ENCODE measurements at places on chromosomes 5 and 9.

- DNase-seq, result no peak
These were observed 9.0 kb downstream of the C5orf63 start for GRCh38 chr5:127064253-127064840.

DNA sequence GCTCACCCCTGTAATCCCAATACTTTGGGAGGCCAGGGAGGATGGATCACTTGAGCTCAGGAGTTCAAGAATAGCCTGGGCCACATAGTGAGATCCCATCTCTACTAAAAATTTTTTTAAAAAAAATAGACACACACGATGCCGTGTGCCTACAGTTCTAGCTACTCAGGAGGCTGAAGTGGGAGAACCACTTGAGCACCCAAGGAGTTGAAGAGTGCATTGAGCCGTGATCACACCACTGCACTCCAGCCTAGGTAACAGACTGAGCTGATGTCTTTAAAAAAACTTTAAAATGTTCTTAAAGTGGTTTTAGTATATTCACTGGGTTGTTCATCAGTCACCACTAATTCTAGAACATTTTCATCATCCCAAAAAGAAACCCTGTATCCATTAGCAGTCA is 51.9 kb upstream of the RNF38 start:
- DNase-seq, result no peak

DNA sequence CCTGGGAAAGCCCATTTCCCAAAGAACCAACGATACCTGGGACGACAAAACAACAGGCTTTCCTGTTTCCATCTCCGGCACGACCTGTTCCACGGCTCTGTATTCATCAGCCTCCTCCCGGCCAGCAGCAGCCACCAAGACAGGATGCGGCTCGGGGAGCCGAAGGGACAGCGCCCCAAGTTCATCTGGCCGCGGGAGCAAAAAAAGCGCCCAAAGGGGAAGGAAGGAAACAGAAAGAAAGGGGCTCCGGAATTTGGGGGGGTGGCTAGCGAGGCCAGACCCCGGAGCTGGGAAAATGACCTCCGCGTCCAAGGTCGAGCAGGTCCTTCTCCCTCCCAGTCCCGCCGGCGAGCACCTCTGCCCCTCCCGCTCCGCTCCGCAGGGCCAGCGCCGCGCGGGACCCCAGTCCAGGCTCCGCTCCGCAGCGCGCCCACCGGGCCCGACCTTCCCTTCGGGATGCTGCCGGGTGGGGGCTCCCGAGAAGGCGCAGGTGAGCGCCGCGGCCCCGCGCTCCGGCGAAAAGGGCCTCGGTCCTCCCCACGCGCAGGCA is 608 bp downstream of the ELOVL7 start:
- peak; percentile 27 for DNase-seq

- DNase-seq, result no peak
These were observed 56.2 kb upstream of the APC start for GRCh38 chr5:112681481-112681908.

DNA sequence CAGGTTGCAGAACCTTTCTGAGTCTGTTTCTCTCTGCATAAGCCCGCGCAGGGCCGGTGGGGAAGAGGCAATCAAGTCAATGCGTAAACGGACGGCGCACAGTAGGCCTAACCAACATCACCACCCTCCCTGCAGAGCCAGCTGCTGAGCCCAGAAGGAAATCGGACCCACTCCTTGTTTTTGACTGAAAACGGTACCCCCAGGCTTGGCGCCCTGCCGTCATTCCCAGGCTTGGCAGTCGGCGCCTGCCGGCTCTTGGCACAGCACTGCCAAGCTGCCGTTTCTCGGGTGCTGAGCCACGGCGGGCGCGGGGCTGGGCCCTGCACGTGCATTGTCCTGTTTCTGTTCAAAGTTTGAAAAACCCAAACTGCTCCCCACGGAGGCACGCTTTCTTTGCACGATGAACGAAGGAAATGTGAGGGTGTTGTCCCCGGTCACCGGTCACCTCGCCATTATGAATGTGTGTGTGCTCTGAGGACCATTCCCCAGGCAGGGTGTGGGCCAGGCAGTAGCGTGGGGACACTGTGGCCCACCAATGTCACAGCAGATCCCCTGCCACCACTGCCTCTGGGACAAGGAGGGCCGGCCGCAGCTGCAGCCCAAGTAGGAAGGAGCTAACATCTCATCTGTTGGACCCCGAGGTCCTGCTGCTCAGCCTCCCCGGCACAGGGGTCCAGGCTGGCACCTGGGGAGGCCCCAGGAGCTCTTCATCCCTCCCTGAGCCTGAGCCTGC is 20.1 kb downstream of the FIBCD1 start:
- no peak for DNase-seq

DNA sequence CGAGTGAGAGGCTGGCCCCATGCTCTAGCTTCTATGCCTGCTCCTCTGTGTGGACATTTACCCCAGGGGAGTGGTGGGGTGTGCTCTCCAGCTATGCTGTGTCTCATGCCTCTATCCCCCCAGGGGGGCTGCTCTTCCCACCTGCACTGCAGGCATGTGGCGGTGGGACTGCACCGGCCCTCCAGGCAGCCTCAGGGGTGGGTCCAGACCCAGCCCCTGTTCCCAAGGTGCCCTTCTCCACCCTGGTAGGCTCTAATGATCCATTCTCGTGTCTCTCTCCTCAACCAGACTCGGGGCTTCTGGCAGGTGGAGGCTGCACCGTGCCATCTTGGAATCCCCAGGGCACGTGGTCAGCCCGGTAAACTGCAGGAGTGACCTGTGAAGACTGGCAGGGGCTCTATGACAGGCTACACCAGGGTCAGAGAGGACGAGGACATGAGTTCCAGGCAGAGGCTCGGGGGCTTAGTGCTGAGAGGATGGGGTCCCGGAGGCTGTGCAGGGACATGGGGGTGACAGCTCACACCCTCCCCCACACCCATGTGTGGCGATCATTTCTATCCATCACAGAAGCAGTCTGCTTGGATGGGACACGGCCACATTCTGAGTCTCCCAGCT is 22.7 kb upstream of the COL5A1 start:
- DNase-seq, result peak; percentile 4

DNA sequence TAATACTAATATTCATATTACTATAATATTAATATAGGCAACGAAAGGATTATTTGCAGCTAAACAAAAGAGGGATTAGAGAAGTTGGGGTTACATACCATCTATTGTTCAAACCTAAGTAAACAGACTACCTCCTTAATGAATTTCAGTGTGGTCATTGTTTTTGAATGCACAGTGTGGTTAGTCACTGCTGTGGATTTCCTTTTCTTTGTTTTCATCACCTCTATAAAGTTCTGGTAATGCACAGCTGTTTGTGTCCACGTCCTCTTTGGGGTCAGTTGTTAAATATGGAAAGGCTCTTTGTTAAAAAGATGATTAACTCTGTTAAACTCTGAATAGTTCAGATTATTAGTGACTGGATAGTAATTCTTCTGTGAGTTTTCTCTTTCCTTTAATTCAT is 233.6 kb downstream of the MAST4 start:
- DNase-seq, result no peak

- no peak for DNase-seq
These were observed 20.3 kb upstream of the THG1L start for GRCh38 chr5:157710882-157711281.

- no peak for DNase-seq
These were observed 408.5 kb downstream of the PTPRD start for GRCh38 chr9:10204276-10204675.

GRCh38 chr5:10827571-10827970 is 66.5 kb upstream of the DAP start:
- DNase-seq, result no peak

DNA sequence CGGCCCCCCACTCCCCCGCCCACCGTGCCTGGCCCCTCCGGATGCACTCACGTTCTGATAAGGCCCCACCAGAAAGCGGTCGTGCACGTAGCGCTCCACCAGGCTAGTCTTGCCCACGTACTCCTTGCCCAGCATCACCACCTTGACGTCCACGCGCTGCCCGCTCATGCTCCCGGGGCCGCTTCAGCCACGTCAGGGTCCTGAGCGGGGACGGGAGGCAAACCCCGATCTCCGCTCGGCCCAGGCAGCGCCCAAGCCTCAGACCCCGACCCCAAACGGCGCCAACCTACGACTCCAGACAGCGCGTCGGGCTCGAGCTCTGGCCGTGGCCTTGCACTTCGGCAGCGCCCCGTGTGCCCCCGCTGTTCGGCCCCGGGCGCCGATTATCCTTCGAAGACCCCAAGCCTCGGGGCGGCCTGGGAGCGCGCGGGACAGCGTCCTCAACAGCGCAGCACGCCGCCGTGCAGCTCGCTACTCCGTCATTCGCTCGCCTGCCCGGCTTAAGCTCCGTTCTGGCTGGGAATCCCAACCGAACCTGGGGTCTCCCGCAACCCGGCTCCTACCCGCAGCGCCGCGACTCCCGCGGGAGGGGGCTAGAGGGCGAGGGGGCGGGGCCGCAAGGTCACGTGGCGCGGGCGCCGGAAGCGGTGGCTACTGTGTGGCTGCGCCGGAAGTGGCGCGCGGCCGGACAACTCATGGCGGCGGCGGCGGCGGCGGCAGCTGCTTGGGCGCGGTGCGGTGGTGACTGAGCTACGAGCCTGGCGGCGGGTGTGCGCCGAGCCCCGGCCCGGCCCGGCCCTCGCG is at the start of the genes PRELID1 and RAB24:
PRELID1 (plus strand) TSS at position 679 of the 804 bp plus-strand sequence. CDS start 187 bp downstream, outside the sequence.
RAB24 (minus strand) TSS at position 599 of the 804 bp plus-strand sequence; CDS start at position 168, 431 bp downstream.
- DNase-seq, result peak; percentile 94

- peak; percentile 41 for DNase-seq
These were observed 472 bp downstream of the FBXO4 start for GRCh38 chr5:41925555-41925951.

DNA sequence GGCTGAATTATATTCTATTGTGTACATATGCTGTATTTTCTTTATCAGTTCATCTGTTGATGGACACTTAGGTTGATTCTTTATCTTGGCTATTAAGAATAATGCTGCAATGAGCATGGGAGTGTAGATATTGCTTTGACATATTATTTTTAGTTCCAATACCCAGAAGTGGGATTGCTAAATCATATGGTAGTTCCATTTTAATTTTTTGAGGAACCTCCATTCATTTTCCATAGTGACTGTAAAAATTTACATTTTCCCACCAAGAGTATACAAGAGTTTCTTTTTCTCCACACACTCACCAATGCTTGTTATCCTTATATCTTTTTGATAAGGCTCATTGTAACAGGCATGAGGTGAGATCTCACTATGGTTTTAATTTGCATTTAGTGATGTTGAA is 19.4 kb downstream of the JAK2 start:
- DNase-seq, result no peak

- no peak for DNase-seq
These were observed 5.2 kb downstream of the GABRP start for GRCh38 chr5:170788626-170789304.

GRCh38 chr9:703392-703791 is 138.1 kb upstream of the DMRT1 start:
- no peak for DNase-seq

DNA sequence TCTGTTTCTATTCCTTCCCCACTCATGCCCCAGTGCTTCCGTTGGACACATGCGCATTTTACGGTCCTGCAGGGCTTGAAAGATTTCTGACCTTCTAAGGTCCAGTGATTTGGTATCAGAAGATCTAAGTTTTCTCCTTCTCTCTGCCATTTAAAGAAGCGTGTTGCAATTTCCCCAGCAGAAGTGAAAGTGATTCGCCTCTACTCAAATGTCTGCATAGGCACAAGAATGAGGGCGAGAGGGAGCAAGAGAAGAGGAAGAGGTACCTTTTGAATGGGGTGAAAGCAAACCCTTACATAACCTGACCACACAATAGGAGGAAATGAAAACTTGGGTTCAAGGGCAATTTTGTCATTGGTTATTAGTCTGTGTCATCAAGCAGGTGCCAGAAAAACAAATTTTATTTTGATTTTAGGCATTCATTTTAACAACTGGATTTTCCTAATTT is 31.7 kb upstream of the NR3C1 start:
- DNase-seq, result peak; percentile 51

DNA sequence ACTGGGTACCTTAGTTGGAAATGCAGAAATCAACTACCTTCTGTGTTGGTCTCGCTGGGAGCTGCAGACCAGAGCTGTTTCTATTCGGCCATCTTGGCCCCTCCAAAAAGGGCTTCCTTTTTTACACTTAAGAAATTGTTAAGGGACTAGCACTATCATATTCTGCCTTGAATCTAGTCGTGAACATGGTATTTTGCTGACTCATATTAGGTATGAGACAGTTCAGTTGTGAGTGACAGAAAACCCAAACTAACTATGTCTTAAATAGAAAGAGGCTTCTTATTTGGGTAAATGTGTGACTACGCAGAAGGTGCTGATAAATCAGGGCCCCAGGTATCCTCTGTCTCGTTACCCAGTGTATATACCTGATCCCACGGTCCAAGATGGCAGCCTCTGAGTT is 298.2 kb downstream of the EDIL3 start:
- DNase-seq, result no peak

DNA sequence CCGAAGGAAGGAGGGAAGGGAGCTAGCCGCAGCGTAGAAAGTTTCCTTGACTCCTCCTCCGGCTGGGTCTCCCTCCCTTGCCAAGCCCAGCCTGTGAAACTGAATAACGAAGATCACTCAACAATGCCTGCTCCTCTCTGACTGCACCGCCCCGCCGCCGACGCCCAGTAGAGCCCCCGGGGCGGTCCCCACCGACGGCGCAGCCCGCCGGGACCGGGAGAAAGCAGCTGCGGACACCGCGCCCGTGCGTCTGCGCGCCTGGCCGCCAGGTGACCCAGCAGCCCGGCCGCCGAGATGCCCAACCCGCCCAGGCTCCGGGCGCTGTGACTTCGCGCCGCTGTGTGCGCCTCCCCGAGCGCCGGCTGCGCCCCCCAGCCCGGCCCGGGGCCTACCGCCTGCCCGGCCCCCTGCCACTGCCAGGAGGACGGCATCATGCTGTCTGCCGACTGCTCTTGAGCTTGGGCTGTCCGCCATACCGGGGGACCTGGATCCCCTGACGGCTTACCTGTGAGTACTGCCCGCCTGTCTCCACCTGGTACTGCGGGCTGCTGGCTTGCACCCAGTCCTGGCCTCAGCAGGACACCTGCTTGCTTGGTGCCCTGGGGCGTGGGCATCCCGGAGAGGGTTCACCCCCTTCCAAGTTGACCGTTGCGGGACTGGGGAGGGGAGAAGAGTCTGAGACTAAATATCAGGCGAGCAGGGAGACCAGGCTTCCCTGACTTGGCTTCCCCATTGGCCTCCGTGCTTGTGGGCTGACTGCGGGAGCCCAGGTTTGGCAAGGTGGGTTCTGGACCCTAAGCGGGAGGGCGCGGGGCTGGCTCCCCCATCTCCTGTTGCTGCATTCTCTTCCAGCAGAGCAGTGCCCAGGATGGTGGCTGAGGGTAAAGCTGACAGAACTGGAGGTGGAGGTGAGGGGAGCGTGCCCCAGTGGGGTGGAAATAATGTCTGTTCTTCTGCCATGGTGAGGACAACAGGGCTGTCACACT is 26.2 kb upstream of the SPTLC1 start:
- no peak for DNase-seq

DNA sequence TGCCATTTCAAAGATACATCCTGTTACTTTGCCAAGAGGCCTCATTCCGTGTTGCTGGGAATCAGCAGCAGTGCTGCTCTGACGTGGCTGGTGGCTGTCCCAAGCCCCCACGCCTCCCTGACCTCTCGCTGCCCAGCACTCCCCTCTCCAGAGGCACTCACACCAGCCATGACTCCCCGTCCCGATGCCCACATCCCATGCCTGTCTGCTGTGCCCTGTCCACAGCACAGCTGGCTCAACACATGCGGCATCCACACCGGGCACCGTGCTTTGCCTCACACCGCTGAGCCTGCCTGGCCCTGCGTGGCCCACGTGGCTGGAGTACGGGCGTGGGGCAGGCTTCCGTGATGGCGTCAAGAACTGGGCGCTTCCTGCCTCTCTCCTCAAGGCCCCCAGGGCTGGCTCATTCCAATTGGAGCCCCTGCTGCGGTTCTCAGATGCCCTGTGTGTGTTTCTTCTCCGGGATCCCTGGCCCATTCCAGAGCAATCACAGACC is 7.8 kb upstream of the LCN1 start:
- DNase-seq, result peak; percentile 4

GRCh38 chr9:94867842-94868312 is 141.4 kb downstream of the AOPEP start:
- DNase-seq, result no peak

Measured in activated CD4-positive, alpha-beta memory T cell treated with anti-CD3 and anti-CD28 coated beads for 36 hours (primary cell).